Smooth muscle cell of the umbilical artery (primary cell): ENCODE measurements at places on chromosomes 12 and 14. TPM values are rescaled to one million over a fixed set of nuclear protein-coding genes. Genes with fewer than 3 reads are reported as not detected.

ADAM21 gene
- total RNA-seq, result 0.30 and 0.37 TPM in 2 replicates

NGB gene
- not detected in 2 replicates for total RNA-seq

RERG gene
- total RNA-seq, result 0.14 and 0.30 TPM in 2 replicates

NXPH4 gene
- 12.5 and 13.9 TPM in 2 replicates for total RNA-seq

RND1 gene
- total RNA-seq, result 0.09 and 0.59 TPM in 2 replicates

SDR9C7 gene
- not detected in 2 replicates for total RNA-seq

TSHR gene
- not detected in 2 replicates for total RNA-seq

GYS2 gene
- total RNA-seq, result not detected in 2 replicates

PRR13 gene
- total RNA-seq, result 20.2 and 23.7 TPM in 2 replicates

GPD1 gene
- not detected in 2 replicates for total RNA-seq

PLEK2 gene
- total RNA-seq, result 8.9 and 17.9 TPM in 2 replicates

HPD gene
- total RNA-seq, result not detected in 2 replicates

MYH6 gene
- not detected in 2 replicates for total RNA-seq

CLEC6A gene
- total RNA-seq, result not detected in 2 replicates

COL2A1 gene
- total RNA-seq, result 0.18 TPM in 1 of 2 replicates, not detected in the other

PEBP1 gene
- 162 and 173 TPM in 2 replicates for total RNA-seq

MON2 gene
- total RNA-seq, result 63.8 and 75.6 TPM in 2 replicates

PRR4 gene
- 1.2 and 2.0 TPM in 2 replicates for total RNA-seq

ACOT4 gene
- total RNA-seq, result 0.46 and 0.59 TPM in 2 replicates

NEUROD4 gene
- not detected in 2 replicates for total RNA-seq

TAS2R42 gene
- not detected in 2 replicates for total RNA-seq

AP1G2 gene
- 8.9 and 14.0 TPM in 2 replicates for total RNA-seq

SLC8A3 gene
- 0.65 and 0.89 TPM in 2 replicates for total RNA-seq

TMEM229B gene
- 1.8 and 2.4 TPM in 2 replicates for total RNA-seq

SNRNP35 gene
- total RNA-seq, result 9.2 and 12.2 TPM in 2 replicates

GALC gene
- total RNA-seq, result 34.4 and 57.0 TPM in 2 replicates

DTD2 gene
- 30.8 and 41.0 TPM in 2 replicates for total RNA-seq

SMIM41 gene
- total RNA-seq, result 0.23 TPM in 1 of 2 replicates, not detected in the other

CELA1 gene
- not detected in 2 replicates for total RNA-seq

TAS2R10 gene
- 0.59 and 2.4 TPM in 2 replicates for total RNA-seq

PSEN1 gene
- 48.1 and 49.1 TPM in 2 replicates for total RNA-seq

CEP170B gene
- total RNA-seq, result 14.3 and 38.2 TPM in 2 replicates

HOXC12 gene
- total RNA-seq, result not detected in 2 replicates

B4GALNT3 gene
- total RNA-seq, result 0.23 TPM in 1 of 2 replicates, not detected in the other

PHLDA1 gene
- total RNA-seq, result 63.5 and 198 TPM in 2 replicates

GARIN6 gene
- not detected in 2 replicates for total RNA-seq

KLRG1 gene
- total RNA-seq, result 0.30 and 1.1 TPM in 2 replicates

NEDD8 gene
- total RNA-seq, result 158 and 162 TPM in 2 replicates
